BE2C (cell line): ENCODE measurements at places on chromosomes 1 and 21.
A peak's percentile ranks its signal among the peaks of the same experiment; 100 is the strongest.

GRCh38 chr1:229370601-229371021 is 27.8 kb upstream of the CCSAP start:
- peak; percentile 57 for DNase-seq

DNA sequence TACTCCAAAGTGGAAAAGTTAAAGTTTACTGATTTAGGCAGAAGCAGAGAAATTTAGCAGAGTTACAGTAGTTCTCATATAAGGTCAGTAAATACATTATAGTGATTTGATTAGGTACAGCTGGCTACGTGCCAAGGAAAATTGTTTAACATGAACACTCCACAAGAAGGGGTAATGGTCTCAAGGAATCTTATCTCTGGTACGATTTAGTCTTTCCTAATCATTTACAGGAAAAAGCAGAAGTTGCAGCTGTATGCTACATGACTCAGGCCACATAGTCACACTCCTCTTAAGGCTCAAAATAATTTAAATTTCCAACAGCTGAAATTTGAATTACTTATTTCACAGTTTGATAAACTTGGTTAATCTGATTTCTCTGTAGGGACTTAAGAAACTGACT is 36.9 kb upstream of the OR2B11 start:
- no peak for DNase-seq

GRCh38 chr1:31811605-31812004 is 4.2 kb downstream of the SPOCD1 start:
- peak; percentile 83 for DNase-seq

DNA sequence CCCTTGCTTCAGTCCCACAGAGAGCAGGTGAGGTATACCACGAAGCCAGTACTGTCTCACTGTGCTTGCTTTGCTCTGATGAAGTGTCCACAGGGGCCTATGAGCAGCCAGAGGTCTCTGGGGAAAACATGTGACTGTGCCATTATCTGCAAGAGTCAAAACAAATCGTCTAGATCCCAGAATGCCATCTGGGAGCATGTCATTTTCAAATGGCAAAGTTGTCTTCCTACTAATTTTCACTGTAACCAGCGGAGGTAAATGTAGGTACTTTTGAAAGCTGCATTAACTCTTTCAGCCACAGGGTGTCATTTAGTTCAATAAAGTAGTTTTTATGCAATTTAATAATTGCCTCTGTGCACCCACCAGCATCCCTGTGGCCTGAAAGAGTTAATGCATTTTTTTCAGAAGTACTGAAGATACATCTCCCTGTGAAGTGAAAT is 173.6 kb upstream of the SGIP1 start:
- DNase-seq = peak; percentile 64

DNA sequence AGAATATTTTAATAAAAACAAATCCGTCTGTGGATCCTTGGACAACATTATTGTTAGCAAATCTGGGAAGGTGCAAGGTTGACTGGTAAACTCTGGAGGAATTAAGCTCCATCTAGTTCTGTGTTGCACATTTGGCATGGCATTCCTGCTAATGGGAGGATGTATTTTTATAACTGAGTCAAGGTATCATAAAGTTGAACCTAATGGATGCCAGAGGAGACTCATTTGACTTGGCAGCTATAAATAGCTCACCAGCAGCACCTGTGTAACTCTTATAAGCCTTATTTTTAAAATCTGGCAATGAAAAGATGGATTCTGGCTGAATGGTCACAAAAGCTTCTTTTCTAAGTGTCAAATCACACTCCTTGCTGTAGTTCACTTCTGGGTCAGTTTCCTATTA is 118.5 kb upstream of the ADAMTS5 start:
- DNase-seq = no peak

DNA sequence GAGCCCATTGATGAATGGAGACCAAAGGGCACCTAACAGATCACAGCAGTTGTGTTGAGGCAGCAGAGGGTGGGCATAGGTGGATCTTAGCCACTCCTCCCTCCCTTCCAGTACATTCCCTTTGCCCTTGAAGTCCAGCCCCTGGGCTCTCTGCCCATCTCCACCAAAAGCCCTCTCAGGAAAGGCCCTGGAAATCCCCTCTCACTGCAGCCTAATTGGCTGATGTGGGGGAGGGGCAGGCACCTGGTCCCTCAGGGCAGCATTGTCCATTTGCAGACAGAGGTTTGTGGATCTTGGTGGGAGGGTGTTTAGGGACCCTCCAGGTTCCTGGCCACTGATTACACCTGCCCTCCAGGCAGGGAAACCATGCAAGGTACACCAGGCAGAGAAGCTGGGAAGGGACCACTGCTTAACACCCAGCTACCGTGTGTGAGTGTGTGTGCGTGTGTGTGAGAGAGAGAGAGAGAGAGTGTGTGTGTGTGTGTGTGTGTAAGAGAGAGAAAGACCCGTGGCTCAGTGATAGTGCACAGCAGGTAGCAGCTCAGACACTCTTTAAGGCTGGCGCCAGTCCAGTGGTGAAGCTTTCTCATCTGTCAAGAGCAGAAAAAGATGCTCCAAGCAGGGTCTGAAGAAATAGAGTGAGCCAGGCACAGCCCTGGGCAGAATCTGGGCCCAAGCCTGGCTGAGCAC is 71.1 kb downstream of the MATN1 start:
- no peak for DNase-seq

DNA sequence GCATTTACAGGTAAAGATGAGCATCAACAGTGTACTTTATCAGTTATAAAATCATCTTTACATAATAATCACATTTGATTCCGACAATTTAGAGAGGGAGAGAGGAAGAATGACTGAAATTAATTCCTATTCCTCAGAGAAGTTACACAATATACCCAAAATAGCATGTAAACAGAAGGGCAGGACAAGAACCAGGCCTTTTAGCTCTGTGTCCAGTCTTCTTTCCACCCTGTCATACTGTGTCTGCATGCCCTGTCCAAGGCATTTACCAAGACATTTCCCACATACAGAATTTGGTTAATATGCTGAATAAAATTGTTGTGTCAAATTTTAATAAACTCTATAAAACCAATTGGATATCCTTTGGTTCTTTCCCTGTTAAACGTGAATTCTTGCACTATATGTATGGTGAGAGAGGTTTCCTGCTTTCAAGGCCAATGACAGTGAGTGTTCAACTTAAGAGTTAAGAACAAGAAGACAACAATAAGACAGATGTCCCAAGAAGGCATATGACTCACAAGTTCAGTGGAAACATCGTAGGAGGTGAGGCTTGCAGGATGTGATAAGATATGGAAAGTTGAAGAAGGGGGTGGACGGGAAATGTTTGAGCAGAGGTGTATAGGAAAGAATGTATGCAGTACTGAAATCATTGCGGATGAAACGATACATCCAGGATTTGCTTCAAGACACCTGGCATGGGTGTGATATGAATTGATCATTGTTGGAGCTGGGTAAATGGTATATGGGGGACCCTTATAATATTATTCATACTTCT is 20.8 kb downstream of the LRRC8B start:
- no peak for DNase-seq
